HFF-Myc (cell line): ENCODE measurements at places on chromosomes 6 and 20.

GRCh38 chr6:94357381-94357980 lies 938.1 kb upstream of the EPHA7 start:
- no peak for DNase-seq

GRCh38 chr20:50415516-50416268 lies 94.5 kb upstream of the PTPN1 start:
- DNase-seq: no peak

- no peak for DNase-seq
These were observed 150.1 kb downstream of the DOK5 start for GRCh38 chr20:54625497-54625896.

- DNase-seq: no peak
These were observed 86.0 kb upstream of the TINAG start for GRCh38 chr6:54222217-54222616.

GRCh38 chr6:6919173-6919572 lies 188.6 kb upstream of the RREB1 start:
- no peak for DNase-seq

DNA sequence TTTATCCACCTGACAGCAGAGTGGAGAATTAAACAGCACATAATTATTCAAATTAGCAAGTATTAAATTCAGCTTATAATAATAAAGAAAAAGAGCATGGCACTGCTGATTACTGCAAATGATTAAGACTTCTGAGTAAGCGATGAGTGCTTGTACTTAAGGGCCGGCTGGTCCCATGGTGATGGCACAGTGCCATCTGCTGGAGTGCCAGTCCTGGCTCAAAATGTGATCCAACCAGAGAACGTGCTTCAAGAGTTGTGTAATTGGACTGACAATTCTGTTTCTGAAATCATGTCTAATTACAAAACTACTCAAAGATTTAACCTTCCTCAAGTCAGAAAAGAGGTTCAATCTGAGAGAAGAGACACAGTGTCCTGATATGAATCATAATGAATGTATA lies 181.6 kb upstream of the RGS17 start:
- peak; percentile 9 for DNase-seq

GRCh38 chr6:134029495-134030455 lies 22.6 kb downstream of the SLC2A12 start:
- no peak for DNase-seq

GRCh38 chr6:146358431-146359046 lies 185.1 kb upstream of the RAB32 start:
- no peak for DNase-seq

DNA sequence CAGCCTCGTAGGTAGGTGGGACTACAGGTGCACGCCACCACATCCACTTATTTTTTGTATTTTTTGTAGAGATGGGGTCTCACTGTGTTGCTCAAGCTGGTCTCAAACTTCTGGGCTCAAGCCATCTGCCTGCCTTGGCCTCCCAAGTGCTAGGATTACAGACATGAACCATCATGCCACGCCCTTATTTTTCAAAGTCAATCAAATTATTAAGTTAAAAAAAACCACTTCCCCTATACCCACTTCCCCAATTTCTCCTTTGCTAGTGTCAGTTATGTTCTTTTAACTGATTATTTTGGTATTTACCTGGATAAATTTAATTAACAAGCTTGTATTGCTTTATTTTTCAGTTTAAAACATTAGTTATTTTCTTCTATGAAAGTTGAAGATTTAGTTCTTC lies 49.6 kb downstream of the RIOK1 start:
- no peak for DNase-seq

- no peak for DNase-seq
These were observed 43.1 kb downstream of the MICA start for GRCh38 chr6:31446481-31446880.
